ENCODE measurements at places on chromosomes 2 and 18.

DNA sequence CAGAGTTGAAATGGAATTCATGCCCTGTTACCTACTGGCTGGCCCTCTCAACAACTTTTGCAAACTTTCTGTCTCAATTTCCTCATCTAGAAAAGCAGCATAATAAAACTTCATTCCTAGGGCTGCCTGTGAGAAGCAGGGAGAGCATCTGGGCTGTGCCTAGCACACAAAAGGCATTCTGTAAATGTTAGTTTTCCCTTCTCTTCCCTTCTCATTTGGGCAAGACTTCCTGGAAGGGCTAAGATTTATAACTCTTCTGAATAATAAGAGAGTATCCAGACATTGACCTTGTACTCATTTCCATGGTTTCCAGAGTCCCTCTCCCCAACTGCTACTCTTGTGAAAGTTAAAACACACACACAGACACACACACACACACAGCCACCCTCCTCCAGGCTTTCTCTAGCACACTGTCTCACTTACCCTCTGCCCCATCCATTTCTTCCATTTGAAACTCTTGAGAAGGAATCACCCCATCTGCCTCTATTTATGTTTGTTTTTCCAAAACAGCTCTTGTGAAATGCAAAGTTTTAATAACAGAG, 302.1 kb downstream of the SMAD2 start:
- DNase-seq: no peak

DNA sequence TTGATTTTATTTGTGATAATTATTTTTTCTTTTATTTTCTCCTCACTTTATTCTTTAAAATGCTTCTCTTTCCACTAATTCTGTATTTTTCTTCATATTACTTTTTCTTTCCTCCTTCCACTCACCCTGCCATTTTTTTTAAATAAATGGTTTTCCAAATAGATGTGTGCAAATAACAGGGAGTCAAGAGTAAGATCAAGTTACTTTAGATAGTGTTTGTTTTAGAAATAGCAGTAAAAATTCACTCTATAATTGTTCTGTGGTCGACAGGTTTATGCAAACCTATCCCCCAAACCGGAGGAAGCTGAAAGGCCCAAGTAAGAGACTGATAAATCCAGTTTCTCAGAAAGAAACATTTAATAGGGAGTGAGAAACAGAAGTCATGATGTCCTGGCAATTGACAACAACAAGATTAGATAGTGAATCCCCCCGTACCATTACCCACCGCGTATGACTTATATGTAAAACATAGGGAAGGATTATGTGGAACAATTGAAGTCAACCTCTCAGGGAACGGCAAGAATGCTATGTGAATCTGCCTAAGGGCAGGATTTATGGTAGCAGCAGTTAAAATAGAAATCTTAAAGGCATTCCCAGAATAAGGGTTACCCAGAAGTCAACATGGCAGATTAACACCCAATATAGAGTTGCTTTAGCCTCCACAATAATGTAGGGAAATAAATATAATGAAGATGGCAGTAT, 75.5 kb downstream of the KYNU start:
- DNase-seq: no peak

GRCh38 chr2:15890936-15891905, 49.1 kb upstream of the MYCN start:
- DNase-seq: no peak

GRCh38 chr2:152560166-152560565, 157.1 kb downstream of the PRPF40A start:
- no peak for DNase-seq

- DNase-seq: no peak
Observed at GRCh38 chr2:106030287-106031268, 163.5 kb downstream of the UXS1 start.

- DNase-seq: no peak
Observed at GRCh38 chr2:207328944-207329386, 163.2 kb upstream of the KLF7 start.

DNA sequence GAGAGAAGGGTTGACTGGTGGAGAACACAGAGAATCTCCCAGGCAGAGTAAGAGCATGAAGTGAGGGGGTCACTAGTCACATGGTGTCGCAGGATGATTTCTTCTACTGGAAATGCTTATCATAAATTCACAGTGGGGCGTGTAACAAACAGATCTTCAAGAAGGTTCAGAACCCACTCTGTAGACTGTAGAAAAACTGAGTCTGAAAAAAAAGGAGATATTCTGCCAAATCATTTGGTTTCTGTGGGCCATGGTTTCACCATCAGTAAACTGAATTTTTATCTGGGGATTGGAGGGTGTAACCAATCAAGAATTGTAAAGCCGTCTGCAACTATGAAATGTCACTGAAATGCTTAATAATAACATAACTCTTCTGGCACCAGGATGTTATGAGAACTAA, 15.0 kb downstream of the TPGS2 start:
- DNase-seq: no peak

DNA sequence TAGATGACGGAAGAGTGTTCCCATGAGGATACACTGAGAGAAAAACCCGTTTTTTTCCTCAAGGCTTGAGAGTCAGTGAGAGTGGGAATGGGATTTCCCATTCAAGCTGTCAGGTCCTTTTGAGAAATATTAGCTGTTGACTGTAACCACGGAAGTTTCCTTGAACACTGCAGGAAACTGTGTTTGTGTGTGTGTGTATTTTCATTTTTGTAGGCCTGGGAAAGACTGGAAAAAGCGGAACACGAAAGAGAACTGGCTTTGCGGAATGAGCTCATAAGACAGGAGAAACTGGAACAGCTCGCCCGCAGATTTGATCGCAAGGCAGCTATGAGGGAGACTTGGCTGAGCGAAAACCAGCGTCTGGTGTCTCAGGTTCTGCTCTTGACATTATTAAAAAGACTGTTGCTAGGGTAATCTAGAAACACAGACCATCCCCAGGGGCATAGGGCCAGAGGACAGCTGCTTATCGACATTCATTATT, 98.8 kb upstream of the EML6 start:
- no peak for DNase-seq

- DNase-seq: no peak
Observed at GRCh38 chr2:26569216-26570082, 71.7 kb downstream of the CIB4 start.

DNA sequence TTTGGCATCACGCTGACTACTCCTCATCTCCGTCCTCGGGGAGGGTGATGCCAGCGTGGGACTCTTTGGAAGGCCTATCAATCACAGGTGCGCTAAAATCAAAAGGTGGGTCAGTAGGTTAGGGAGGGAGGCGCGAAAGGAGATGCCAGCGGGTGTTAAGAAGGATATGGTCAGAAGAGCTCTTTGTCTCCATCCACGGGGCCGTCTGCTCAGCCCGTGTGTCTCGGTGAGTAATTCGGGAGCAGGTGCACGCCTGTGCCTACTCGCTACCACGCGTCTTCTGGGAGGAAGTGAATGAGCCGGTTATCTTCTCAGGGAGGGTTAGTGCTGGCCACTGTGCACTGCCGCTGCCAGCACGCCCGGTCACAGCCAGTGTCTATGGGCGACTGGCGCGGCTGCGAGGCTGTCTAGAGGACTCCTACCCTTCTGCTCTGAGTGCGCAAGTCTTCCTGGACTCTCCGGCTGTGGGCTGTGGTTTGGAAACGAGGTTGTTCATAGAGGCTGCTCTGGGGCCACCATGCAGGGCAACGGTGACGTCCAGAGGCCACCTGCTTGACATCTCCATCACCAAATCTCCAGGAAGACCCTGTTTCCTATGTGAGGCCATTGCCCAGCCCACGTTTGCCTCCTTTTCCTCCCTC, 153.4 kb downstream of the MBP start:
- DNase-seq: no peak

GRCh38 chr18:75844146-75844545, 416.6 kb upstream of the SMIM21 start:
- no peak for DNase-seq

GRCh38 chr2:177143444-177143843, 69.2 kb upstream of the HNRNPA3 start:
- DNase-seq: no peak

DNA sequence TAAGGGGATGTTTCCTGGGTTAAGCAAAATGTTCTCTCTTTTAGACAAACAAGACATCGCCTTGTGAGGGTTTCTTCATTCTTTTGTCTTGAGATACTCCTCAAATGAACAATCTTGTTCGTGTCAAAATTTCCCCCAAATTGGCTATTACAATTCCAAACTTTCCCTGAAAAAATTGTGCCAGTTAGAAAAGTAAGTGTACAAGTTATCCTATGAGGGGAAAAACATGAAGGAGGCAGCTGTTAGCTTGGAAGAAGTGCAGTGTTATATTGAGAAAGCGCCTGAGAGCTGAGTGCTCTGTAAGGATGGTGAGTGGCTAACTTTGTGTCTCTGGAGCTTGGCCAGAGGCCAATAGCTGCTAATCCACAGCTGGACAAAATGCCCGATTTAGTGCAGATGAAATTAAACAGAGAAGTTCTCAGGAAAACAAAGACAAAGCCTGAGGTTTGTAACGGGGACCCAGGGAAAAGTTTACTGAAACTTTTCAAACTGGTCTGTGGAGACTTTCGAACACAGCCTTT, 14.1 kb upstream of the PLEKHH2 start:
- no peak for DNase-seq

DNA sequence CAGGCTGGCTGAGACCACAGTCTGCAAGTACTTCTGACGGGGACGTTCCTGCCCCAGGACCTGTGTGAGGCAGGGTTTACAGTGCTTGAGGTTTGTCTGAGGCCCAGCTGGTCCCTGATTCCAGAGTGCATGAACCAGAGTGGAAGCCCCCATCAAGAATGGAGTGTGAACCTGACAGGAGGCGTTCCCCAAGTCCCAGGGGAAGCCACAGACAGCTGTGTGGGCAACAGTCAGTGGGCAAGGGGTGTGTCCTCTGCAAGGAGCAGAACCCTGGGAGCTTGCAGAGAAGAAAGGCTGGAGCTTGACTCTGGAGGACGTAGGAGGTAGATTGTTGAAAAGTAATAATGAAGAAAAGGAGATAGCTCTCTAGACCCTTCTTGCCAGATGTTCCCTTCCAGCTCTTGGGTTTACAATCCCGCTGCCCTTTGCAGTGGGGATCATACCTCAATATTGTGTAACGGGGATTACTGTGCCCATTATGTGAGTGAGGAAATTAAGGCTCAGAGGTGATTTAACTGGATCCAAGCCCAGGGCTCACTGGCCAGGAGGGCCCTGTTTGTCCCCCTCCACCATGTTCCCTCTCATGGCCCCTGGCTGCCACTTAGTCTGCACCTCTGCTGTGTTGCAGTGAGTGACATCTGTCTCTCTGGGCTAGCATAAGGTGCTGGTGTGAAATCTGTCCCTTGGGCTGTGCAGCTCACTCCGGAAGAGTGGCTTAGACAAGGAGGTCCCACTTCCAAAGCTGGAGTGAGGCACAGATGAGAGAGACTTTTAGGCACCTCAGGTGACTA, 6.2 kb downstream of the DBI start:
- DNase-seq: no peak

- no peak for DNase-seq
Observed at GRCh38 chr2:52495816-52496215, 1271.8 kb upstream of the CHAC2 start.

GRCh38 chr2:135650721-135651120, 90.9 kb upstream of the UBXN4 start:
- DNase-seq: no peak

- no peak for DNase-seq
Observed at GRCh38 chr2:53826030-53826410, 33.7 kb downstream of the GPR75 start.

GRCh38 chr18:48038636-48039035, 108.2 kb upstream of the SMAD2 start:
- DNase-seq: no peak

- DNase-seq: no peak
Observed at GRCh38 chr2:85398426-85399182, 11.6 kb downstream of the CAPG start.

DNA sequence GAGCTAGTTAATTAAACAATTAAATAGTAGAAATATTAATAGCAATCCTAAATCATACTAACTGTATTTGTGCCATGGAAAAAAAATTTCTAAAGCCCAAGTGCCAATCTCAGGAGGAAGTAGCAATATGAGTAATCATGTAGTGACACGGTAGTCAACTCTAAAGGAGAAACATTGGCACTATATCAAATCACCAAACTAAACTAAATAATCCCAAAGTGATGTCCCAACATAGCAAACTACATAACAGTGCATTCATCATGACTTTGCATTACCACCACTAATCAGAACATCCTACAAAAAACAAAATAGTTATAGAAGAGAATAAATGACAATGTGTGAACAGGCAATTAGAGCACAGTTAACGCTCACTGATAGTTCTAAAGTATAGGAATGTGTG, 195.1 kb downstream of the EXOC6B start:
- no peak for DNase-seq

DNA sequence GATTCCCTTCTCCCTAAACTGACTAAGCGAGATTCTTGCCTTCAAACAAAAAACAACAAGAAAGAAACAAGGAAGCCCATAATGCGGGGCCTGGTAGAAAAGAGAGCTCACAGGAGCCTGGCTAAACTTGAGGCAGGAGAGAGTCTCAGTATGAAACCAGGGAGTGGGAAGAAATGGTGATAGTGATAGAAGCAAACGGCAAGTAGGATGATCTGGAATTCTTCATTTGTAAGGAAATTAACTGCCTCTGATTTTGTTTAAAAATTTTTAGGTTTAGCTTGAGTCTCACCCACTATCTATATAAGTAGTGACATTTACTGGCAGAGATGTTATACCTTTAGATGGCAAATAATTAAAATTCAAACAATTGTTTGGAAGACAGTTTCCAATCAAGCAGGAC, 1356.5 kb upstream of the LRRTM1 start:
- no peak for DNase-seq

DNA sequence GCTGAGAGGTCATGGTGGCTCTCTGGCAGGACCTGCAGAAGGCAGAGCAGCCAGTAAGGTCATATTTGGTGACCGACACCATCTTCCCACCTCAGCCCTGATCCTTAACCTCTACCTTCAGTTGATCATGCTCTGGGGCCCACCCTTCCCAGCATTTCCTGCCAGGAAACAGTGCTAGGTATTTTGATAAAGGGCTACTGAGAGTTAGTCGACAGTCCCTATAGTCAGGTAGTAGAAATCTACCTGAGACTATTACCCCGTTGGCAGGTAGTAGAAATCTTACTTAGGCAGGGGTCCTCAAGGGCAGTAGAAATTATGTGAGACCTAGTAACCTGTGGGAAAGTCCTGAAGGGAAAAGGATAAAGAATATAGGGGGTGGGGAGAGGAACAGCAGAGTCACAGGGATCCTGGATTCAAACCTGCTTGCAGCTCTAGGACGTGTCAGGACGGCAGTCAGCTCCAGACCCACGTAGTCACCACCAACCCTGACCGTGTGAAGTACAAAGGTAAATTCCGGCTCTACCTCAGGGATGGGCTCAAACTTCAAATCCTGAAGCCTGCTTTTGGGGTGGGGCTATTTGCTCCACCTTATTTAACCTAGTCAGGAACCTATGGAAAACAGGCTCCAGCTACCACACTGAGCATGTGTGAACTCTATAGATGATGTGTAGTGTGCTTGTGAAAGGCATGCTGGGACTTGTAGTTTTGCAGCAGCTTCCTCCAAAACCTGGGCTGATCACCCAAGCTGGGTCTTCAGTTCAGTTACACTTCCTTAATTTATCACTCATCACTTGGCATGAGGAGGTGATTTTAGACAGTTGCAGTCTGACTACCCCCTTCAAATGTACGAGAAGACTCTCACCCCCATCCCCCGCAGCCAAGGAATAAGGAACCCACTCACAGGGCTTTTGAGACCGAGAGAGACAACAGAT, at the start of gene DQX1:
TSS of gene DQX1 (minus strand) at position 515 of the 932 bp plus-strand sequence. CDS start at position 13, 502 bp downstream.
- DNase-seq: no peak

Data from DMS79 treated with DMSO at 0.1 percent for 48 hours (cell line).